ENCODE measurements at places on chromosomes 1 and 21. TPM values are rescaled to one million over a fixed set of nuclear protein-coding genes. Genes with fewer than 3 reads are reported as not detected.

DNA sequence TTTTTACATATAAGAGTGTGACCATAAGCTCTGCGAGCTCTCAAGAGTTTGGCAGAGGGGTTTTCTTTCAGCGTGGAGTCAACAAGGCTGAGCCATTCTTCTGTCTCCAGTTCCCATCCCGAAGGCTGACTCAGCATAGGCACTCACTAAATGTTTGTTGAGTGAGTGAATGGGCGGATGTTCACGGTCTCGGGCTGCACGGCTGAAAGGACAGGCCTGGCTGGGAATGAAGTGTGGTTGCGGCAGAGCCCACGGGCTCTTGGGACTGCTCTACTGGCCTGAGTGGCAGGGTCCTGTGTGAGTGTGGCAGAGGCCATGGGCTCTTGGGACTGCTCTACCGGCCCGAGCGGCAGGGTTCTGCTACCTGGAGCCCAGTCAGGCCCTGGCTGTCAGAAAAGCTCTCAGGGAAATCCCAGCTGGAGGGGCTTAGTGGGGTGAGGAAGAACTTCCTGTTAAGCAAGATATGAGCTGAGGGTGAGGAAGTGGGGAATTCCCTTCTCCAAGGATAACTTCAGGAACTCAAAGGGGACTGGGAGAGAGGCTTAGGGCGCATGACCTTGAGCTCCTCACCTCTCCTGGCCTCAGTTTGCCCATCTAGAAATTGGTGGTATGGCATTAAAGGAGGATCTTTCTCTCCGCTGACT, 56.6 kb upstream of the C1orf174 start:
- DNase-seq: no peak

DNA sequence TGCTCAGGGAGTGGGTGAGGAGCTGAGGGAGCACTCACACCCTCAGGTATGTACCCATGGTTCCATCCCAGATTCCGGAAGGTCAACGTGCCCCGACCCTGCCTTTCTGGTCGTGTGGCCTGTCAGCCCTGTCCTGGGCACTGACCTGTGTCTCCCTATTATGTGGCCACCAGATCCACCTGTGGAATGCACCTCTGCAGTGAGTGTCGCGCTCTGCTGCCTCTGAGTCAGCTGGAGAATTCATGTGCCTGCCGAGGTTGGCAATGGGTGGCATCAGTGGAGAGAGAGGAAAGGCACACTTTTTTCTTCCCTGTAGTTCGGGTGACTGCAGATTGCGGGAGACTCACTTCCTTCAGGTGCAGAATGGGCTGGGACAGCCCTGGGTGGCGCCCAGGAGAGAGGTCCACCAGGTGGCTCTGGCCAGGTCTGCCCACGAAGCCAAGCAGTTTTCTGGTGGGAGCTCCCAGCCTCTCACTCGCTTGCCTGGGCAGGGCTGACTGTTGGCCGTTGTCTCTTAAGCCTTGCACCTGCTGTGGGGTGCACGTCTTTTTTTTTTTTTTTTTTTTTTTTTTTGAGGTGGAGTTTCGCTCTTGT, 176.1 kb upstream of the TMEM51 start:
- DNase-seq: no peak

- DNase-seq: no peak
Measured at GRCh38 chr1:61131716-61132115, 49.4 kb downstream of the NFIA start.

GRCh38 chr1:19013826-19014548, 57.5 kb upstream of the IFFO2 start:
- no peak for DNase-seq

GRCh38 chr1:50978144-50978851, 8.3 kb downstream of the CDKN2C start:
- DNase-seq: no peak

DNA sequence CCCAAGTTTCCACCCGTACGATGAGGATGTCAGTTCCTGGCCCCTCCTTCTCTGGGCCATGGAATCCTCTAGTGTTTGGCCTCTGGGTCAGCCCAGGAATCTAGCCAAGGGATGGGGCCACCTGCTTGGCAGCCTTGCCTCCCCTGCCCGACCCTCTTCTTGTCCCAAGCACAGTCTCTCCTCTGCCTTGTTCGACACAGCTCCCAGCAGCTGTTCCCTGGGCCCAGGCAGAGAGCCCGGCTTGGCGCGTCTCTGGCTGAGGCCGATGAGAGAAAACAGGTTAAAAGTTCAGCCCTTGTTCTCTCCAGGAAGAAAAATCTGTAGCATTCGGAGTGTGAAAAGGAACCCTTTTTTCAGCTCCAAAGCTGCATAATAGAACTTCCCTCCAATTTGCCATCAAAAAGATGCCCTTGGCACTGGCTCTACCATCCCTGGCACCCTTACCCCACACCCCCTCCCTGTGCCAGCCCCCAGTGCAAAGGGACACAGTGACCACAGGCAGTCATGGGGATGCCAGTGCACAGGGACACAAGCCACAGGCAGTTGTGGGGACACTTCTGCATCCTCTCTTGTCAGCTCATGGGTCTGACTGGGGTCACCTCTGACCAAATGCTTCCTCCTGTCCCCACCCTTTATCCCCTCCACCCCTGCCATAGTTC, 68.4 kb downstream of the EPHB2 start:
- DNase-seq: no peak

- no peak for DNase-seq
Measured at GRCh38 chr1:199046618-199047017, 407.8 kb downstream of the PTPRC start.

- no peak for DNase-seq
Measured at GRCh38 chr21:14589855-14590563, 43.9 kb upstream of the SAMSN1 start.

DNA sequence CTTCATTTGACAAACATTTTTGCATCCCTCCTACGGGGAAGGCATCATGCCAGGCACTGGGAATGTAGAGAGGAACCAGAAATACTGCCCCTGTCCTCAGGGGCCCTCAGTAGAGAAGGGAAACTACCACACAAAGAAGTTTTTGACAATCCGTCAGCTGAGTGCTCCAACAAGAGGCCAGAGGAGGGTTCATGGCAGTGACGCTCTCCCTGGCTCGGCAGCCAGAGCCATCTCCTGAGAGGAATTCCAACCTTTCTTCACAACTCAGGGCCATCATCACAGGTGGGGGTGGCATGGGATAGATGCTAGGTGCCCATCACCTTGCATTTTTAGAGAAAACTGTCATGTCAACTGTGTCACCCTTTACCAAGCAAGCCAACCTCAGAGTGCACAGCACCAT, 154.1 kb downstream of the HIVEP3 start:
- DNase-seq: no peak

GRCh38 chr1:37338658-37339057, 135.7 kb upstream of the ZC3H12A start:
- DNase-seq: no peak

Gene PGLYRP3
- total RNA-seq: not detected

Gene RNF186
- total RNA-seq: not detected

Gene PDC
- total RNA-seq: not detected

Gene TSSK3
- total RNA-seq: 1.6 TPM

Gene HTR6
- total RNA-seq: 0.57 TPM

Gene S100A7A
- not detected for total RNA-seq

Gene CDC42BPA
- total RNA-seq: 44.0 TPM

All from HCT116 (cell line).